Chondrocyte (in vitro differentiated cells): ENCODE measurements at places on chromosomes 6 and 20. TPM values are rescaled to one million over a fixed set of nuclear protein-coding genes. Genes with fewer than 3 reads are reported as not detected.

- H3K27ac ChIP-seq = peak overlapping the region; percentile 45
- no peaks in the 10 kb centered on the region for H3K36me3 ChIP-seq
- H3K27me3 ChIP-seq = no peaks in the 10 kb centered on the region
- no peak for DNase-seq
These were observed 226.9 kb downstream of the SIM1 start for GRCh38 chr6:100237821-100238220.

GRCh38 chr6:156925026-156925425 lies 147.8 kb downstream of the ARID1B start:
- no peak for DNase-seq
- no peaks in the 10 kb centered on the region for H3K27me3 ChIP-seq
- peaks cover 31% of the 10 kb centered on the region for H3K4me1 ChIP-seq
- H3K36me3 ChIP-seq = peaks cover 1% of the 10 kb centered on the region
- H3K27ac ChIP-seq = no peak overlapping the region
- H3K4me3 ChIP-seq = no peak overlapping the region

DNA sequence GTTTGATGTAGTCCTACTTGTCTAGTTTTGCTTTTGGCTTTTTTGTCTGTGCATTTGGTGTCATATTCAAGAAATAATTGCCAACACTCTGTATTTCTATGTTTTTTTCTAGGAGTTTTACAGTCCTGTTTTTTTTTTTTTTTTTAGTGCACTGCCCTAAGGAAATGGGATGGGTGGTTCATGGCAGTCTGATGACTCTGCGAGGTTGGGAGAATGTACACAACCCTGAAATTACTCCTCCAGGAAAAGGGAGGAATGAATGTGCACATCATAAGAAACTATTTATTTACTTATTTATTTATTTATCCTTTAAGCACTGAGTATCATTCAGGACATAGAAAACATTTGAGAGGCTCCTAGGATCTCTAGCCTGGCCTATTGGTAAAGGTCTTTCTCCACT lies 15.2 kb upstream of the SLC17A5 start:
- H3K4me1 ChIP-seq = peaks cover 11% of the 10 kb centered on the region
- DNase-seq = no peak

- no peak overlapping the region for H3K27ac ChIP-seq
- no peaks in the 10 kb centered on the region for H3K4me1 ChIP-seq
- H3K36me3 ChIP-seq = no peaks in the 10 kb centered on the region
- H3K27me3 ChIP-seq = peaks cover 56% of the 10 kb centered on the region
- no peak for DNase-seq
These were observed 80.0 kb downstream of the CRYBG1 start for GRCh38 chr6:106440546-106440945.

MEI4 gene
- total RNA-seq = not detected in 3 replicates

- no peak overlapping the region for H3K27ac ChIP-seq
- H3K27me3 ChIP-seq = peaks cover 20% of the 10 kb centered on the region
- no peak for DNase-seq
- no peaks in the 10 kb centered on the region for H3K36me3 ChIP-seq
- H3K4me3 ChIP-seq = no peak overlapping the region
These were observed 325.2 kb upstream of the CNR1 start for GRCh38 chr6:88491266-88491880.

GRCh38 chr20:54215157-54215789 lies 7.4 kb downstream of the PFDN4 start:
- H3K4me1 ChIP-seq = peaks cover 14% of the 10 kb centered on the region
- H3K27ac ChIP-seq = no peak overlapping the region
- H3K27me3 ChIP-seq = no peaks in the 10 kb centered on the region
- peaks cover 7% of the 10 kb centered on the region for H3K36me3 ChIP-seq
- DNase-seq = no peak

- H3K4me1 ChIP-seq = peaks cover 54% of the 10 kb centered on the region
- H3K27me3 ChIP-seq = no peaks in the 10 kb centered on the region
These were observed 24.3 kb upstream of the CCN5 start for GRCh38 chr20:44690781-44691423.

DNA sequence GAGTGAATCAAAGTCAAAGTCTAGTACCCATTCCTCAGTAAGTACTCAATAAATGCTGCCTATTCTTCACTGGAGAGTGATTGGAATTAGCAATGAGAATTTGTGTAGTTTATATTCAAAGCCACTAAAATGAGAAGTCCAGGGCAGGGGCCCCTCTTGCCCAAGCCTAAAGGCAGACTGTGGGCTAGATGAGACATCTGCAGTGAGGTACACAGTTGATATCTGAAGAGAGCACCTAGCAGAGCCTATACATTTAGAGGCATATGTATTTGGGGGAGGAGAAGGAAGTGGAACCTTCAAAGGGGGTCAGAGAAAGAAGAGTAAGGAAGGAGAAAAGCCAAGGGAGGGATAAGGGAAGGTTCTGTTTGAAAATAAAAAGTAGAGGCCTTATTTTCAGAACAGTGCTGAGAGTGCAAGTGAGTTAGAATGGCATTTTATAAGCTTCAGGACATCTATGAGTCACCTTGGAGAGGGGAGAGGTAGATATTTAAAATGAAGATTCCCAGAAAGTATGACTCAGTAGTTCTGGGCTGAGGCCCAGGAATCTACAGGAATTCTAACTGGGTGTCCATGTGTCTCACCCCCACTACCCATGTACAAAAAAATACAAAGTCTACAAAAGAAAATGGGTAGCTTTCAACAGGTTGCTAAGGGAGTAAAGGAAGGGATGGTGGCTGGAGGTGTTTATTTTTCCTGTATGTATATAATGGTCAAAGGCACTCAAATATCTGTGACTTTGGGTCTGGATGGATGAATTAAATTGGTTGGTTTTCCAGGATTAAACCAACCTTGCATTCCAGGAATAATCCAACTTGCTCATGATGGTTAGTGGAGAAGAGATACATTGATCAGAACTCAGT lies 135.1 kb downstream of the ZFP64 start:
- no peak overlapping the region for H3K4me3 ChIP-seq
- no peak overlapping the region for H3K27ac ChIP-seq
- DNase-seq = no peak
- no peaks in the 10 kb centered on the region for H3K27me3 ChIP-seq
- peaks cover 10% of the 10 kb centered on the region for H3K4me1 ChIP-seq

GRCh38 chr20:54502179-54502578 lies 26.8 kb downstream of the DOK5 start:
- H3K27ac ChIP-seq = no peak overlapping the region
- DNase-seq = no peak
- H3K36me3 ChIP-seq = peaks cover 1% of the 10 kb centered on the region
- peaks cover 12% of the 10 kb centered on the region for H3K4me1 ChIP-seq

DNA sequence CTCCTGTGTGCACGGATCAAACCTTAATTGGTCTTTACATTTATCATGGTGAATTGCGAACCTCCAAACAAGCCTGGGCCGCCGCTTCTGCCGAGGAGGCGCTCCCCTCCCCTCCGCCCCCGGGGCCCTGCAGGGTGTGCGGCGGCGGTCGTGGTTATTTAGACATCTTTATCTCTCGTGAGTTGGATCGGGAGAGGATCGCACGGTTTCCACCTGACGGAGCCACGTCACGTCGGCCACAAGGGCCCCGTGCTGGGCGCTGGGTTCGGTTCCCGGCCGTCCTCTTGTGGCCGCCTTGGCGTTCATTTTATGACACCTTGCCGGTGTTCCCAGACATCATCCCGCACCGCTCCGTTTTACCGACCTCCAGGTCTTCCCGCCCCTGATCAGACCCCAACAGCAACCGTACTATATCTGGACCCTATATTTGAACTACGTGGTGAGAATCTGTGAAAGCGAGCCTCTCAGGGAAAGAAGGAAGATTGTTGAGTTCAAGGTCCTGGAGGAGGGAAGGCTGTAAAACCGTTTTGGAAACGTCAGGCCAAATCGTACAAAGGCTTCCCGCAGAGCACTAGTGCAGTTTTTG lies 1.3 kb upstream of the CNR1 start:
- H3K4me1 ChIP-seq = peaks cover 10% of the 10 kb centered on the region
- H3K27ac ChIP-seq = no peak overlapping the region
- no peak for DNase-seq
- peak overlapping the region; percentile 26 for H3K4me3 ChIP-seq
- no peaks in the 10 kb centered on the region for H3K36me3 ChIP-seq

FAM83C gene
- not detected in 3 replicates for total RNA-seq

- H3K27me3 ChIP-seq = peaks cover 18% of the 10 kb centered on the region
- H3K4me3 ChIP-seq = no peak overlapping the region
- H3K36me3 ChIP-seq = no peaks in the 10 kb centered on the region
- H3K27ac ChIP-seq = no peak overlapping the region
- DNase-seq = no peak
These were observed 270 bp downstream of the PLEKHG1 start for GRCh38 chr6:150600010-150600300.

DNA sequence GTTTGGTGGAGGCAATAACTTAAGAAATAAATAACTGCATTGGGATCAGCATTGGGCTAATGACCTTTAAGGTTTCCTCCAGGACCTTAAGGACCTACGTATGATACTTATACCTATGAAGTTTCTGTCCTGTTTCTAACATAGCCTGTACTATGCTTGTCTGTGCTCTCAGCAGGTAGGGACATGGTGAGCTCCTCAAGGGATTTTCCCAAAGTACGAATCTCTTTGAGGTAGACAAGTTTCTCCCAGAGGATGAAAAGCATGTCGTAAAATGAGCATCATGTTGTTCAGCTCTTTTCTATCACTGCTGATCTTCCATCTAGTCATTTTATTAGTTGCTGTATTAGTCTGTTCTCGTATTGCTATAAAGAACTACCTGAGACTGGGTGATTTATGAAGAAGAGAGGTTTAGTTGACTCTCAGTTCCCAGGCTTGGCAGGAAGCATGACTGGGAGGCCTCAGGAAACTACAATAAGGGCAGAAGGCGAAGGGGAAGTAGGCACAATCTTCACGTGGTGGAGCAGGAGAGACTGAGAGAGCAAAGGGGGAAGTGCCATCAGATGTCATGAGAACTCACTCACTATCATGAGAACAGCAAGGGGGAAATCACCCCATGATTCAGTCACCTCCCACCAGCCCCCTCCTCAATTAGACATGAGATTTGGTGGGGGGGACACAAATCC lies 77.8 kb upstream of the TGM3 start:
- H3K36me3 ChIP-seq = peaks cover 4% of the 10 kb centered on the region
- no peak for DNase-seq
- peaks cover 2% of the 10 kb centered on the region for H3K27me3 ChIP-seq

MPC1 gene
- 25.1 to 31.6 TPM (median 30.1 TPM) in 3 replicates for total RNA-seq

PRSS16 gene
- 1.1 to 1.8 TPM (median 1.7 TPM) in 3 replicates for total RNA-seq

DNA sequence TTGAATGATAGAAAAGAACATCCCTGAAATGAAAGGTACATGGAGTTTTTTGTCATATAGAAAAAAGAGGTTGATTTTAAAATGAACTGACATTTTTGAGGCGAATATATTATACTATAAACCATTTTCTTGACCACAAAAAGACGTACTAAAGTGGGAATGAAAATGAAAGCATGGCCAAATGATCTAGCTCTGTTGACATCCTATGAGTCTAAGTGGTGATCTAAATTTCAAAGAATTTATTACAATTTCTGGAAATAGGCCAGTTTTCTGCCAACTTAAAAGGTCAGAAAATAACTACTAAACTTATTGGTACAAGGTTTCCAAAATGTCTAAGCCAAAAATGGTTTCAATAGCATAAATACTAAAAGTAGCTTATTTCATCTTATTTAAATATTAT lies 536.8 kb downstream of the EYS start:
- peaks cover 2% of the 10 kb centered on the region for H3K27me3 ChIP-seq
- H3K36me3 ChIP-seq = no peaks in the 10 kb centered on the region
- no peak overlapping the region for H3K27ac ChIP-seq

DNA sequence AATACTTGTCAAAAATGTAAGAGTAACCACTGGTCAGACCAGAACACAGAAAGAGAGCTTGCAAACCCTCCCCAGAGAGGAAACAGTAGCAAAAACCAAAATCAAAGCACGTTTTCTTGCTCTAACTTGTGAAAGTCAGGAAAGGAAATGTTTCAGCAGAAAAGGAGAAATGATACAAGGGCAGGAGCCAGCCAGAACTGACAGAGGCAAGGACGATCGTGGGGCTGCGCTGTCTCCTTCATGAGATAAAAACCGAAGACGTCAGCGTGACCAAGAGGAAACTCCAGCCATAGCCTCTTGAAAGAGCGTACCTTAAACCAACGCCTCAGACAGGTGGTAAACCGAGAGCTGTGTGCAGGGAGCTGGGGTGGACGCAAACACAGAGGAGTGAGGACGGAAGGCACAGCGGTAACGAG lies 27.5 kb downstream of the LAMA5 start:
- peaks cover 34% of the 10 kb centered on the region for H3K36me3 ChIP-seq
- H3K27me3 ChIP-seq = no peaks in the 10 kb centered on the region
- H3K27ac ChIP-seq = no peak overlapping the region
- no peak overlapping the region for H3K4me3 ChIP-seq

GRCh38 chr20:40422656-40423055 lies 266.4 kb downstream of the MAFB start:
- H3K27ac ChIP-seq = no peak overlapping the region
- H3K4me3 ChIP-seq = no peak overlapping the region
- peaks cover 5% of the 10 kb centered on the region for H3K27me3 ChIP-seq
- no peaks in the 10 kb centered on the region for H3K4me1 ChIP-seq
- DNase-seq = no peak

CTAGE9 gene
- not detected in 3 replicates for total RNA-seq

DNA sequence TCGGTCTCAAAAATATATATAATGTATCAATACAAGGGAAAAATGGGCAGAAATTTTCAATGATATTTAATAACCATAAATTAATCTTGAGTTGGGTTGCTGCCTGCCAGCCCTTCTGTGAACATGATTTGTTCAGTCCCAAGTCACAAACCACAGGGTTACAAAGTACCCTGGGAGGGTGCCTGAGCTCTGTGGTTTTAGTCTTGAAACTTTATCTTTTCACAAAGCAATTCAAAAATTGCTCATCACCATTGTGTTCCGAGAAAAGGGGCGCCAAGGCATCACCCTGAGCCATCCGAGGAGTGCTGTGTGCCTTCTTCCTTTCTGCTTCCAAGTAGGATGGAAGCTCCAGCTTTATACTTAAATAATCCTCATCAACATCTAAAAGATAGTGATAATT lies 141.6 kb upstream of the AKAP12 start:
- H3K27me3 ChIP-seq = no peaks in the 10 kb centered on the region
- H3K4me3 ChIP-seq = no peak overlapping the region
- DNase-seq = no peak

DNA sequence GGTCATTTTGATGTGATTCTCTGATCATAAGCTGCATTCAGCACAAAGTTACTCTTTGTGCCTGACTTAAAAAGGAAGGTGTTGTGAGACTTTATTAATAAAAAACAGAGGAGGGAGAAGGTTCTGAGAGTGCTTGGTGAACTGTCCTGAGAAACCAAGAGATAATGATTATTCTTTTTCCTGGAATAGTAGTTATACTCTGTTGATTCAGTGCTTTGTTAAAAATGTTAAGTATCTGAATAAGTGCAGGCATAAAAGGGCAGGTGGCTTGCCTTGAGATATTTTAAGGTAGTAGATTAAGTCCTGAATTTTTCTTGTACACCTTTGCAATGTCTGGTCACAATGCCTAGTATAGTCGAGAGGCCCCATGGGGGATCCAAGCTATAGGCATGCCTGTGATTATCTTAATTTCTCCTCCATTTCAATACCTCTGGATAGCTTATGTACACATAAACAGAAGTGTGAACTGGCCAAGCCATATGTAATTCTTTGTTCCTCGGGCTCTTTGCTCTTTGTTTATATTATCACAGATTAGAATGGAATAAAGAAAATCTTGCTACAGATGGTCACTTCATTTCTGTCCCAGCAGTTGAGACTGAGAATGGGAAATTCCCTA lies 50.0 kb downstream of the SOBP start:
- H3K4me3 ChIP-seq = no peak overlapping the region
- no peaks in the 10 kb centered on the region for H3K27me3 ChIP-seq
- H3K27ac ChIP-seq = peak overlapping the region; percentile 85
- no peak for DNase-seq
- H3K36me3 ChIP-seq = peaks cover 4% of the 10 kb centered on the region
- peaks cover 31% of the 10 kb centered on the region for H3K4me1 ChIP-seq
